Caco-2 (cell line): ENCODE measurements at places on chromosomes 11 and 22. TPM values are rescaled to one million over a fixed set of nuclear protein-coding genes. Genes with fewer than 3 reads are reported as not detected.

DNA sequence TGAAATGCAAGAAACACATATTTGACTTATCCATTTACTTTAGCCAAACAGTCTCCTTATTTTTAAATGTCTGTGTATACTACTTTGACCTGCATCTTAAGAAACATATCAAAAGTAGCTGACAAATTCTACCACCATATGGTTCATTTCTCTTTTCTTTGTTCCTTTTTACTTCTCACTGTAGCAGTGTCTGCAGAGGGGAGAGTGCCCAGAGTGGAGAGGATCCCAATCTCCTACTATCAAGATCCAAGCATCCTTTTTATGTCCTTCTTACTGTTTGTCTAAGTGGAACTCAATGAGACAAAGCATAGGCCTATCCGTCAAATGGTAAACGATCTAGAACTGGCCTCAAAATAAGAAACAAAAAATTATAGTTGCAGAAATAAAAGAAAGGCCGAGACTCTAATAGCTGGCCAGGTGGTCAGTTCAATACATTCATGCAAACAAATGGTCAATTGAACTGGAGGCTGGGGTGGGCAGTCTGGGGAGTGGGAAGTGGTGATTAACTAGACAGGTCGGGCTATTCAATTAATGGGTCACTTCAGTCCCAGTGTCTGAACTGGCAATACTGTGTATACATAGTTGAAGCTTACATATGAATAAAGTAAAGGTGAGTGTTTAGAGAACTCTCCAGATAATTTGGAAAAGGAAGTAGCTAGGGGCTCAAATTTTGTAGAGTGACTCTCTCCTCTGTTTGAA, 149.1 kb downstream of the MAML2 start:
- peaks cover 17% of the 10 kb centered on the region for H3K4me1 ChIP-seq
- H3K36me3 ChIP-seq = no peaks in the 10 kb centered on the region

DNA sequence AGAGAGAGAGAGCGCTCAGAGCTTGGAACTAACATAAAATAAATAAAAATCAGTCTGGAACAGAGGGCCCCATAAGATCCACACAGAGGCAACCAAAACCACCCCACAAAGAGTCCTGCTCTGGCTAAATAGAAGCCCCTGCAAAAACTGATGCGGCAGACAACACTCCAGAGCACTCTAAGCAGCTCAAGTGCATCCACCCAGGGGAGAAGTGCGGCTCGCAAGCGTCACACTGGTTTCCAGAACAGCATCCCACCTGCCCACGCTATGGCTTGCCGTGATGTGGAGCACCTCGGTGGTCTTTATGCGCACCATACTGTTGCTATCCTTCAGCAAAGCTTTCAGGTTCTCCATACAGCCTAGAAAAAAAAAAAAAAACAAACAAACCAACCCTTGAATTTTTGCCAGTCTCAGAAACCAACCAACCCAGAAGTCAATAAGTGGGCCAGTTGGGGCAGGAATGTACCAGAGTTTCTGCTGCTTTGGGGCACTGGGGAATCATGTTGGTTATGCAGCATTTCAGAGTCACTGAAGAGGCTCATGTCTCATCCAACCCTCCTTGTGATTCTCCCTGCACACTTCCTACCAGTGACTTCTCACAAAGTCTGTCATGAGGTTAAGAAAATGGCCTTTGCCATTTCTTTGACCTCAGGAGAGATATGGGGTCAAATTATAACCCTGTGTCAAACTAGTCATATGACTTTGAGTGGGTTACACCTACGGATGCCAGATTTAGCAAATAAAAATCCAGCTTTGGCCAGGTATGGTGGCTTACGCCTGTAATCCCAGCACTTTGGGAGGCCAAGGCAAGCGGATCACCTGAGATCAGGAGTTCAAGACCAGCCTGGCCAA, 3.0 kb downstream of the RSPH14 start:
- H3K27me3 ChIP-seq = no peaks in the 10 kb centered on the region
- H3K4me1 ChIP-seq = peaks cover 14% of the 10 kb centered on the region
- no peaks in the 10 kb centered on the region; the same call in 1 of the 2 replicates for H3K36me3 ChIP-seq
- no peak overlapping the region for H3K27ac ChIP-seq

PYGM gene
- 0.51 and 1.4 TPM in 2 replicates for total RNA-seq

- peaks cover 10% of the 10 kb centered on the region; the same call in 1 of the 2 replicates for H3K4me1 ChIP-seq
- no peaks in the 10 kb centered on the region; the same call in 1 of the 2 replicates for H3K27me3 ChIP-seq
- no peaks in the 10 kb centered on the region; the same call in 1 of the 2 replicates for H3K36me3 ChIP-seq
- H3K27ac ChIP-seq = no peak overlapping the region
- H3K4me3 ChIP-seq = no peak overlapping the region
These were observed 49.9 kb downstream of the TSPAN18 start for GRCh38 chr11:44776551-44777208.

APOC3 gene
- total RNA-seq = 103 and 128 TPM in 2 replicates

GUCY1A2 gene
- not detected in 2 replicates for total RNA-seq

CADM1 gene
- total RNA-seq = 440 and 534 TPM in 2 replicates

- no peaks in the 10 kb centered on the region for H3K4me1 ChIP-seq
- no peak overlapping the region for H3K27ac ChIP-seq
- no peak for DNase-seq
- peaks cover 5% of the 10 kb centered on the region; the same call in 1 of the 2 replicates for H3K36me3 ChIP-seq
- no peak overlapping the region for H3K4me3 ChIP-seq
These were observed 15.0 kb downstream of the INCENP start for GRCh38 chr11:62138630-62139425.
